ENCODE measurements at places on chromosomes 4 and X.

GRCh38 chrX:55033429-55033828 is 2.7 kb upstream of the ALAS2 start:
- H3K27me3 ChIP-seq: no peaks in the 10 kb centered on the region
- no peak overlapping the region for H3K27ac ChIP-seq
- no peaks in the 10 kb centered on the region for H3K36me3 ChIP-seq
- DNase-seq: no peak
- H3K4me3 ChIP-seq: no peak overlapping the region
- H3K4me1 ChIP-seq: no peaks in the 10 kb centered on the region

- DNase-seq: no peak
- H3K27me3 ChIP-seq: no peaks in the 10 kb centered on the region
- no peak overlapping the region for H3K4me3 ChIP-seq
- H3K27ac ChIP-seq: no peak overlapping the region
- peaks cover 6% of the 10 kb centered on the region for H3K4me1 ChIP-seq
Observed at GRCh38 chrX:139724626-139725025, 16.7 kb upstream of the MCF2 start.

GRCh38 chr4:8289956-8290700 is 20.6 kb downstream of the HTRA3 start:
- H3K36me3 ChIP-seq: no peaks in the 10 kb centered on the region
- no peak overlapping the region for H3K4me3 ChIP-seq
- no peak overlapping the region for H3K27ac ChIP-seq
- DNase-seq: no peak

- H3K4me1 ChIP-seq: no peaks in the 10 kb centered on the region
- no peaks in the 10 kb centered on the region for H3K36me3 ChIP-seq
- H3K27ac ChIP-seq: no peak overlapping the region
- no peak overlapping the region for H3K4me3 ChIP-seq
- no peaks in the 10 kb centered on the region for H3K27me3 ChIP-seq
Observed at GRCh38 chrX:15167826-15168225, 102.1 kb downstream of the ASB9 start.

- no peak overlapping the region for H3K4me3 ChIP-seq
- no peak overlapping the region for H3K27ac ChIP-seq
- H3K27me3 ChIP-seq: no peaks in the 10 kb centered on the region
- no peaks in the 10 kb centered on the region for H3K4me1 ChIP-seq
Observed at GRCh38 chrX:108148524-108148923, 56.9 kb downstream of the ATG4A start.

- DNase-seq: no peak
- H3K4me3 ChIP-seq: no peak overlapping the region
- no peak overlapping the region for H3K27ac ChIP-seq
- H3K4me1 ChIP-seq: no peaks in the 10 kb centered on the region
Observed at GRCh38 chr4:55444827-55445226, 49.1 kb downstream of the TMEM165 start.

DNA sequence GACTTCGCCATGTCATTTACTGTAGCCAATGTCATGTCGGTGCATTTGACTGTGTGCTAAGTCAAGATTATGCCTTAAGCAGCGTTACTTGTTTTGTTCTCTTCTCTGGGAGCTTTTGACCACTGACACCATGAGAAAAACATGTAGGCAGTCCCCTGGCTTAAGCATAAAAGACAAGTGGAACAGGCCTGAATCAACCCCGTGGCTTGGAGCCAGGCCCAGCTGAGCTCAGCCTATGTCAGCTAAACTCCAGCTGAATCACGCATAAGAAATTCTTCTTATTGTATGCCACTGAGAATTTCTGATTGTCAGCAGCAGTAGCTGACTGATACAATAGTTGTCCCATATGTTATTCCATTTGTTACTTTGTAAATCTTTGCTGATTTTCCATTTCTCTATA is 261.9 kb downstream of the CBLL2 start:
- H3K4me3 ChIP-seq: no peak overlapping the region
- no peak overlapping the region for H3K27ac ChIP-seq
- no peaks in the 10 kb centered on the region for H3K4me1 ChIP-seq
- peaks cover 6% of the 10 kb centered on the region for H3K27me3 ChIP-seq
- DNase-seq: no peak

- no peak overlapping the region for H3K4me3 ChIP-seq
- H3K4me1 ChIP-seq: no peaks in the 10 kb centered on the region
- no peaks in the 10 kb centered on the region for H3K36me3 ChIP-seq
- H3K27me3 ChIP-seq: no peaks in the 10 kb centered on the region
- H3K27ac ChIP-seq: no peak overlapping the region
- DNase-seq: no peak
Observed at GRCh38 chrX:148913971-148914370, 413.6 kb downstream of the AFF2 start.

- H3K27me3 ChIP-seq: no peaks in the 10 kb centered on the region
- H3K4me3 ChIP-seq: no peak overlapping the region
- no peak overlapping the region for H3K27ac ChIP-seq
- H3K4me1 ChIP-seq: peaks cover 35% of the 10 kb centered on the region
- DNase-seq: no peak
- no peaks in the 10 kb centered on the region for H3K36me3 ChIP-seq
Observed at GRCh38 chrX:17629519-17629918, 107.8 kb upstream of the SCML1 start.

- H3K27me3 ChIP-seq: no peaks in the 10 kb centered on the region
- DNase-seq: no peak
- peaks cover 39% of the 10 kb centered on the region for H3K36me3 ChIP-seq
- H3K4me1 ChIP-seq: no peaks in the 10 kb centered on the region
- no peak overlapping the region for H3K27ac ChIP-seq
- no peak overlapping the region for H3K4me3 ChIP-seq
Observed at GRCh38 chrX:2423282-2423681, 77.5 kb downstream of the DHRSX start.

DNA sequence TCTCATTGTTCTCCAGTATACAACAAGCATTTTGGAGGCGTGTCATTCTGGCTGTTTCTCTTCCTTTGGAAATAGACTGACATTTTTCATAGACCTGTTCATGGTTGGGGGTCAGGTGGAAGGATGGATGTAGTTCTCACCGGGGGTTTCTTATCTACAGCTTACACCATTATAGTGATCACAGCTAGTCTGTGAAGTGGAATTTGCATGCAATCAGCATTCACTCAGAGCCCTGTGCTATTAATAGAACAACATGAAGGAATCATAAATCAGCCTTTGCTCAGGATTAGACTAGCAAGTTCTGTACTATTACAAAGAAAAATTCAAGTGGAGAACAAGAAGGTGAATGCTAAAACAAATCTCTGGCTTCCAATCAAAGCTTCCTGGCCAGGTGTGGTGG is 132.6 kb upstream of the PUDP start:
- no peak for DNase-seq
- no peaks in the 10 kb centered on the region for H3K4me1 ChIP-seq
- H3K4me3 ChIP-seq: no peak overlapping the region
- H3K27ac ChIP-seq: peak overlapping the region; percentile 8
- H3K36me3 ChIP-seq: no peaks in the 10 kb centered on the region

- DNase-seq: no peak
- no peak overlapping the region for H3K4me3 ChIP-seq
- no peak overlapping the region for H3K27ac ChIP-seq
- peaks cover 5% of the 10 kb centered on the region for H3K4me1 ChIP-seq
- H3K36me3 ChIP-seq: peaks cover 12% of the 10 kb centered on the region
Observed at GRCh38 chrX:139889760-139890159, 43.1 kb downstream of the ATP11C start.

DNA sequence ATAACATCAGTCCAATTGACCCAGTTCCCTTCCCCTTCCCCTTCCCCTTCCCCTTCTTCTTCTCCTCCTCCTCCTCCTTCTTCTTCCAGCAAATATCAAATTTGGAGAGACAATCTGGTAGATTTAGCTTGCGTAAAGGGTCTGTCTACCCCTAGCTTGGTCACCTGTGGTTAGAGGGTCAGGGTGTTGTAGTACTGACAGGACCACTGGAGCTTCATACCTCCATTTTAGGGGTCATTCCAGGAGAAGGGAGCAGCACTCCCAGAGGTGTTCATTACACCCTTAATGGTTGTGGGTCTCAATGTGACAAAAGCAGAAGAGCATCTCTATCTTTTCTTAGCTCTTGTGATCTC is 3.7 kb upstream of the FGB start:
- H3K27ac ChIP-seq: no peak overlapping the region
- no peak for DNase-seq
- H3K27me3 ChIP-seq: peaks cover 3% of the 10 kb centered on the region
- H3K36me3 ChIP-seq: no peaks in the 10 kb centered on the region

DNA sequence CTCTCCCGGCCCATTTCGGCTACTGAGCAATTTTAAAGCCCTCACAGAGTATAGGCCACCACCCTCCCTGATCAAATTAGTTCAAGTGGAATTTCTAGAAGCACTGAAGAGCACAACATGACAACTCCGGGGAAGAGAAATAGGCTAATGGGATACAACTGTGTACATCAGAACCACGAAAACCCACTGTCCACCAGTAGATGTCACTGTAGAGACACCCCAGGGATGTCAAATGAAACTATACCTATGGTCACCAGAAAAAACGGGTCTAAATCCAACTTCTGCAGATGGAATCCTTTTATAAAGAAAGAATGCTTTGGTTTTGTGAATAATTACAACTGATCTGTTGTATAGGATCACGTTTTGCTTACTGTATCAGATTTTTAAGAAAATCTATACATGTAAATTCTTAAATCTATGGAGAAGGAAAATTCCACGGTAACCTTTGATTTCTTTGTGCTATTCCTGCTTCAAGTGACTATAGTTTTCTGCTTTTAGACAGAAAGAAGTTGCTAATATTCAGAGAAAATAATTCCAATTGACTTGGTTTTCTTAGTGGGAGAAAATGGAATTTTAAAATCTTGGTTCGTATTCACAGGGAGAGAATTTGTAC is 29.5 kb upstream of the MAP3K15 start:
- H3K4me3 ChIP-seq: no peak overlapping the region
- H3K4me1 ChIP-seq: no peaks in the 10 kb centered on the region
- no peak overlapping the region for H3K27ac ChIP-seq
- no peak for DNase-seq
- no peaks in the 10 kb centered on the region for H3K36me3 ChIP-seq

DNA sequence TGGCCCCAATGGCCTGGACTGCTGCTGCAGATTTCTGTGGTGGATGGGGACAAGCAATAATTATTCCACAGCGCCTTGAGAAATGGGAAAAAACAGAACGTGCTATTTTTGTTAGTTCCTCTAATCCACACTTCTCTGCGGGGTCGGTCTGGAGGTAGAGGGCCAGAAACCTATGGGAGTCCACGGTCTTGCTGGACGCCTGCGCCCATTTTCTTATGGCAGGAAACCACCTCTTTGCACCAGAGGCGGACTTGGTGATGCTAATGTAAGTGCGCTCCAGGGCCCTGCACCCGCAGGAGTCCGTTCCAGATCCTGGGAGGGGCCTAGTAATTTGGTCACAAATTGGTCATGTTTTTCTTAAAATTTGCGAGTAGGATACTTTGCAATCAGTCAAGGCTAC is 25.9 kb upstream of the CLDN24 start:
- H3K27me3 ChIP-seq: peaks cover 13% of the 10 kb centered on the region
- DNase-seq: no peak
- H3K27ac ChIP-seq: no peak overlapping the region

GRCh38 chr4:170022211-170022610 is 4.0 kb downstream of the MFAP3L start:
- DNase-seq: no peak
- H3K27me3 ChIP-seq: peaks cover 30% of the 10 kb centered on the region
- H3K27ac ChIP-seq: no peak overlapping the region
- H3K4me1 ChIP-seq: peaks cover under 1% of the 10 kb centered on the region
- no peaks in the 10 kb centered on the region for H3K36me3 ChIP-seq

DNA sequence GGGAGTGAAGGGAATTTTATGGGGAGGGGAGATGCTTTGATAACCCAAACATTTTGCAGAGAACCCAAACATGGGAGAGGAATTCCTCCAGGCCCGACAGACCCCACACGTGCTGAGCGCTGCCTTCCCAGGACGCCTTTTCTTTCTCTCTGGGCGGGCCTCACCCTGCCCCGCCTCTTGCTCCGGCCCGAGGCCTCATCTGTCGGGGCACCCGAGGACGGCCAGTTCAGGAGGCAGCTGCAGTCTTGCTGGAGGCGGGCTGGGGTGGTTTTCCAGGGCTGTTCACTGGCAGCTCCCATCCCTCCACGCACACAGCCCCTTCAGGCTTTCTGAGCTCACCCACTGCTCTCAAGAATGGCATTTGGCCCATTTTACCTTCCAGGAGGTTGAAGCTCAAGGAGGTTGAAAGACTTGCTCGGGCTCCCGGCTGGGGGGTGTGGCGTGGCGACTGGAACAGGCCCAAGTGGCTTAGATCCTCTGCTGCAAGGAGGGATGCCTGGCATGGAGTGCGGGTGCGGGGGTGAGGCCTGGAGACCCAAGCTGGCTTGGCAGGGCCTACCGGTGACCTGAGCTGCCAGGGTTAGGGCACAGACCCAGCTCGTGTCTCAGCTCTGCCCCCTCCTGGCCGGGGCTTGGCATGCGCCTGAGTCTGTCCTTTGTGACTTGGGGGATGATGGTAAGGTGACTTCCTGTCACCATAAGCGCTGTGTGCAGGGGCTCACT is 99.2 kb downstream of the PSAPL1 start:
- no peaks in the 10 kb centered on the region for H3K36me3 ChIP-seq
- H3K27ac ChIP-seq: peak overlapping the region; percentile 31
- no peaks in the 10 kb centered on the region for H3K27me3 ChIP-seq
- H3K4me3 ChIP-seq: no peak overlapping the region
- DNase-seq: no peak
- peaks cover 9% of the 10 kb centered on the region for H3K4me1 ChIP-seq

DNA sequence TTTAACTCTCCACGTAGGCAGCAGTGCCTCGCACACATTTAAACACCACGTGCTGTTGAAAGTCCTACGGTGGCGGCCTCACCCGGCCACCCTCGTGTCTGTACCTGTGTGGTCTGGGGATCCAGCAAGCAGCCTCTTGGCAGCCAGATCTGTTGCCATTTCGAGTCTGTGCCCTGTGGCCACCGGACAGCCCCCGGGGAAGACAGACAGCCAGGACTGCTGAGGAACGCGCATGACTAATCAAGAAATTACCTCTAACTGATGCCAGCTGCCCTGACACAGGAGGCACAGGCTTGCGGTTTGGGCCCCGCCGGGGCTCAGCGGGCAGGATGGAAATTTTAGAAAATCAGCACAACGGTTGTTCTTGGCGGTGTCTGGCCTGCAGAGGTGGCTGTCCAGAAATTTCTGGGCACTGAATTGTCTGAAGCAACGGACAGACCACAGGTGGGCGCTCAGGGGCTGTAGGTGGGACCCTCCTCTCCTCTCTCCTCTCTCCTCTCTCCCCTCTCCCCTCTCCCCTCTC is 15.6 kb upstream of the ASMTL start:
- peak; percentile 44 for DNase-seq
- peaks cover 12% of the 10 kb centered on the region for H3K27me3 ChIP-seq
- no peaks in the 10 kb centered on the region for H3K36me3 ChIP-seq
- H3K4me3 ChIP-seq: no peak overlapping the region
- no peak overlapping the region for H3K27ac ChIP-seq

DNA sequence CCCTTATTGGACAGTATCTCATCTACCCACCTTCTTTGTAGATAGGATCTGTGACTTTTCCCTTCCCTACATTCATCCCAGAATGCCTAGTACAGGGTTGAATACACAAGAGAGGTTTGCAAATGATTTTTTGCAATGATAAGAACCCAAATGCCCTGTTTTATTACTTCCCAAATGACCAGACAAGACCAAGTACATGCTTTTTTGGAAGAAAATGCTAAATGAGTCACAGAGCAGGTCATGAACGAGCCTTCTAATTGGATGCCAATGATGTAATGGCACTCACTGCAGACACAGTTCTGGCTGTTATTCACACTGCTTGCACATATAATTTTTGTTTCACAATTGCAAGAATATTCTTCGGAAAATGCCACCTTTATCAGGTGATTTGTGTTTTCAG is 17.8 kb upstream of the GABRQ start:
- DNase-seq: no peak
- H3K36me3 ChIP-seq: no peaks in the 10 kb centered on the region
- H3K27ac ChIP-seq: no peak overlapping the region
- no peak overlapping the region for H3K4me3 ChIP-seq
